ENCODE measurements at places on chromosomes 3 and 15.

DNA sequence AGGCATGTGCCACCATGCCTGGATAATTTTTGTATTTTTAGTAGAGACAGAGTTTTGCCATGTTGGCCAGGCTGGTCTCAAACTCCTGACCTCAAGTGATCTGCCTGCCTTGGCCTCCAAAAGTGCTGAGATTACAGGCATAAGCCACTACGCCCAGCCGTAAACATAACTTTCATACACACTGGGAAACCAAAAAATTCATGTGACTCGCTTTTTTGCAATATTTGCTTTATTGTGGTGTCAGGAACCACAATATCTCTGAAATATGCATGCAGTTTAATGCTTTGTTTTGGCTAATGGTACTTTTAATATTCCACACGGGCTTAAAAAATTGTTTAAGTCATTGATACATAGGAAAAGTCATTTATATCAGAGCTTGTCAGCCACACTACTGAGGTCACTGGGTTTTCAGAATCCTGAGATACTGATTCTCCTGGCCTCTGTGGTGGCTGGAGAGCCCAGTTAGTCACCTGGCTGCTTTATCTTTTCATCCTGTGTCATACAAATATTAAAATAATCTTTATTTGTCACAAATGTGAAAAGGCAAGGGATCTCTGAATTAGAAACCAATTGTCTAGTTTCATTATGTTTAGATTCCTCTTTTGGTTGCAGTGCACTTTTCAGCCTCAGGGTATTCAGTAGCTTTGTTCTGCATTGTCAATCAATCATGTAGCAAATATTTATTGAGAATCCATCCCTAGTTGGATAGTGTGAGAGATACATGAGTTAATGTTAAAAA lies 10.0 kb downstream of the TMEM62 start:
- no peak for DNase-seq

- DNase-seq: no peak
Observed at GRCh38 chr3:34886443-34886842, 752.9 kb upstream of the ARPP21 start.

GRCh38 chr3:46901591-46902187 lies 24.2 kb downstream of the PTH1R start:
- no peak for DNase-seq

GRCh38 chr15:78364233-78364632 lies 24.1 kb downstream of the CRABP1 start:
- DNase-seq: no peak

DNA sequence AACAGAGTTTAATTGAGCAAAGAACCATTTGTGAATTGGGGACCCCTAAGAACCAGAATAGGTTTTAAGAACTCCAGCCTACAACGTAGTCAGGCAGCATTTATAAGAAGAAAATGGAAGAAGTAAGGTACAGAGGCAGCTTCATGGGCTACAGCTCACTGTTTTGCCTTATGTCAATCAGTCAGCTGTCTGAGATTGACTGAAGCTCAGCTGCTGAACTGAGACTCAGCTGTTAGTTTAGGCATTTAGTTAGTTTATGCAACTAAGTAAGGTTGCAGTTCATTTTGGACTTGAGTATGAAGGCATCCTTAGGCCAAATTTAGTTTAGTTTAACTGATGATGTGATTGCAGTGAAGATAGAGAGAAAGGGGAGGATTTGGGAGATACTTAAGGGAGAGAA lies 34.1 kb upstream of the RASA2 start:
- no peak for DNase-seq
